Cerebellar nuclear complex (tissue), 1 donor: ENCODE measurements at places on chromosomes 13 and 19.

- no peak for DNase-seq
Measured at GRCh38 chr13:44040818-44041100, 161.1 kb downstream of the LACC1 start.

DNA sequence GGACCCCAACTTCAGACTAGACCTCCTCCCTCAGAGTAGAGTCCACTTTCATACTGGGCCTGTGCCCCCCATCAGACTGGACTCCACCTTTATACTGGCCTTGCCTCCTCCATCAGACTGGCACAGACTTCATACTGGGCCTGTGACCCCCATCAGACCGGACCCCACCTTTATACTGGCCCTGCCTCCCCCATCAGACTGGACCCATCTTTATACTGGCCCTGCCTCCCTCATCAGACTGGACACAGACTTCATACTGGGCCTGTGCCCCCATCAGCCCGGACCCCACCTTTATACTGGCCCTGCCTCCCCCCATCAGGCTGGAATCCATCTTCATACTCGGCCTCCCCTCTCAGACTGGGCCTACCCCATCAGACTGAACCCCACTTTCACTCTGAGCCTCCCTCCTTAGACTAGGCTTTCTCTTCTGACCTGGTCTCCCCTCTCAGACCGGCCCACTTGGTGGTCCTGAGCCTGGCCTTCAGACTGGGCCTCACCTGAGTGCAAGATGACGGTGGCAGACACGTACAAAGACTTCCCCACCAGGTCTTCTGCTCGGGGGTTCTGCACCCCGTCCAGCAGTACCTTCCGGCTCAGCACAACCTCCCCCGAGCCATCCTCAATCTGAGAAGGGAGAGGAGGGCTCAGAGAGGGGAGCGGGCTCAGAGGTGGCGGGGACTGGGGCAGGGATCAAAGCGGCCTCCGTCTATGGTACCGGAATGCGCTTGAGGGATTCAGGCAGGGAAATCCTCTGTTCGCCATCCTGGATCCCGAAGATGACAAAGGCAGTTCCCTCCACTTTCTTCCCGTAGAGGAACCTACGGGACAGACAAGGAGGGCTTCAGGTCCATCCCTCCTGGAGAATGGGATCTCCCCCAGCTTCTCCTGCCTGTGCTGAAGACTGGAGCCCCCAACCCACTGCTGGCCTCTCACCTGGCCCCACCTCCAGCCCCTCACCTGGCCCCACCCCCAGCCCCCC is 7.5 kb downstream of the C3 start:
- no peak for DNase-seq

DNA sequence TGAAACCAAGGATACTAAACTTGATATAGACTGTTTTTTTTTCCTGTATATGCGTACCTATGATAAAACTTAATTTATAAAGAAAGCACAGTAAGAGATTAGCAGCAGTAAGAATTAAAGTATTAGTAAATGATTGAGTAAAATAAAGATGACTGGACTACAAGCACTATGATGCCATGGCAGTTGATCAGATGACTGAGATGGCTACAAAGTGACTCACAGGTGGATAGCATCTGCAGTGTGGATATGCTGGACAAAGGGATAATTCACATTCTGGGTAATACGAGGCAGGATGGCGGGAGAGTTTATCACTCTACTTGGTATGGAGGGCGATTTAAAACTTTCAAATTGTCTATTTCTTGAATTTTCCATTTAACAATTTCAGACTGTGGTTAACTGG is 11.8 kb downstream of the HTR2A start:
- DNase-seq = no peak

DNA sequence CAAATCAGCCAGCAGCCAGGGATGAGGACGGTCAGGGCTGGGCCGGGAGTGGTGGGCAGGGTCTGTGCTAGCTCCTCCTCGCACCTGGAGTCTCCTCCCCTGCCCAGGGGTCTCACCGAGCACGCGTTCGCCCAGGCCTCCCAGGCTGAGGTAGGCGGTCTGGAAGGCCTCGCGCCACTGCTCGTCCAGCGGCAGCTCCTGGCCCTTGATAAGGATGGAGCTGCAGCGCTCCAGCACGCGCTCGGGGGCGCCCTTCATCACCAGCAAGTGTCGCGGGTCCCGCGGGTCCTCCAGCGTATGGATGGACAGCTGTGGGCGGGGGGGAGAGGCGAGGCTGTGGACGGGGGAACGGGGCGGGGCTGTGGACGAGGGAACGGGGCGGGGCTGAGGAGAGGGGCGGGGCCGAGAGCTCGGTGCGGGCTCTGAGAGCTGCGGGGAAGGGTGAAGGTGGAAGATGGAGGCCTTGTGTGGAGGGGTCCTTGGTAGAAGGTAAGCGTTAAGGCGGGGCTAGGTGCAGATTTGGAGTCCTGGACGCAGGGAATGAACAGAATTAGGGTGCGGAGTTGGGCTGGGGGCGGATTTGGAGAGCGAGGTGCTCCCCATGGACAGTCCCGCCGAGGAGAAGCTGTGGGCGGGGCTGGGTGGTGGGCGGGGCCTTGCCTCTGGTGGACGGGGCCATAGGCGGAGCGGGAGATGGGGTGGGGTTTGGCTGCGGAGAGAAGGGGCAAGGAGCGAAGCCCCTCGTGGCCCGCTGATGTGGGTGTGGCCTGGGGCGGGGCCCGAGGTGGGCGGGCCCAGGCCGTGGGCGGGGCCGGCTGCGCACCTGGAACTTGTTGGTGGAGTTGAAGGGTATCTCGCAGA is 5.7 kb downstream of the ATP4A start:
- DNase-seq = no peak

- DNase-seq = no peak
Measured at GRCh38 chr19:51473009-51473707, 5.2 kb upstream of the CEACAM18 start.

- DNase-seq = no peak
Measured at GRCh38 chr19:407511-408440, 1.2 kb downstream of the C2CD4C start.

GRCh38 chr13:112204346-112205327 is 137.7 kb downstream of the SOX1 start:
- no peak for DNase-seq

GRCh38 chr13:22039961-22040360 is 369.1 kb downstream of the FGF9 start:
- no peak for DNase-seq

DNA sequence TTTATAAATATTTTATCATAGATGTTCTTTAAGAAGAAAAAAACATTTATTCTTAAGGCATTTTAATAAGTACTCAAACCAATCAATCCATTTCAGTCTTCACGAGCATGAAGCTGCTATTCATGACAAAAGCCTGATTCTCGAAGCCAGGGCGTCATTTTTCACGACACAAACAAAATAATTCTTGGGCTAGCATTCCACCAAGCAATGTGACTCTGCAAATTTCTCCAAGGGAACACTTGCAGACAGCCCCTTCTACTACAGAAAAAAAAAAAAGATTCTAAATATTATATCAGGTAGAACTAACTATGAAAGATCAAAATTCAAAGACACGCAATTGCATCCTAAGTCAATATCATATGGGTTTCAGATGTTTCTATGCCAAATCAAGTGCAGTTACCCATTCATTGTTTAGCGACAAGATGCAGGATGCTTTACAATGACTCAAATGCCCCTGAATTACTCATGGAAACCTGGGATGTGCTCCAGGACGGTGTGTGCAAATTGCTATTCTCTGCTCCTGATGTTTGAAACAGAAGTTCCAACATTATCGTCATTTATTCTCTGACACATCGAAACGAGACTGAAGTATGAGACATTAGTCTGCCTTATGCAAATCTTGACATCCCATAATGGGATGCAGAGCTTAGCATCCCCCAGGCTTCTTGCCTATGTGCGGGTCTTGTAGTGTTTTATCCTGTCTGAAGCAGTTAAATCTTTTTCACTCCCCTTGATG is 517.7 kb downstream of the MYO16 start:
- no peak for DNase-seq

- DNase-seq = no peak
Measured at GRCh38 chr19:3548606-3549005, 8.8 kb downstream of the MFSD12 start.

GRCh38 chr19:18204394-18205199 is 755 bp upstream of the RAB3A start:
- no peak for DNase-seq

GRCh38 chr13:48097793-48098192 is 2.9 kb upstream of the MED4 start:
- no peak for DNase-seq

DNA sequence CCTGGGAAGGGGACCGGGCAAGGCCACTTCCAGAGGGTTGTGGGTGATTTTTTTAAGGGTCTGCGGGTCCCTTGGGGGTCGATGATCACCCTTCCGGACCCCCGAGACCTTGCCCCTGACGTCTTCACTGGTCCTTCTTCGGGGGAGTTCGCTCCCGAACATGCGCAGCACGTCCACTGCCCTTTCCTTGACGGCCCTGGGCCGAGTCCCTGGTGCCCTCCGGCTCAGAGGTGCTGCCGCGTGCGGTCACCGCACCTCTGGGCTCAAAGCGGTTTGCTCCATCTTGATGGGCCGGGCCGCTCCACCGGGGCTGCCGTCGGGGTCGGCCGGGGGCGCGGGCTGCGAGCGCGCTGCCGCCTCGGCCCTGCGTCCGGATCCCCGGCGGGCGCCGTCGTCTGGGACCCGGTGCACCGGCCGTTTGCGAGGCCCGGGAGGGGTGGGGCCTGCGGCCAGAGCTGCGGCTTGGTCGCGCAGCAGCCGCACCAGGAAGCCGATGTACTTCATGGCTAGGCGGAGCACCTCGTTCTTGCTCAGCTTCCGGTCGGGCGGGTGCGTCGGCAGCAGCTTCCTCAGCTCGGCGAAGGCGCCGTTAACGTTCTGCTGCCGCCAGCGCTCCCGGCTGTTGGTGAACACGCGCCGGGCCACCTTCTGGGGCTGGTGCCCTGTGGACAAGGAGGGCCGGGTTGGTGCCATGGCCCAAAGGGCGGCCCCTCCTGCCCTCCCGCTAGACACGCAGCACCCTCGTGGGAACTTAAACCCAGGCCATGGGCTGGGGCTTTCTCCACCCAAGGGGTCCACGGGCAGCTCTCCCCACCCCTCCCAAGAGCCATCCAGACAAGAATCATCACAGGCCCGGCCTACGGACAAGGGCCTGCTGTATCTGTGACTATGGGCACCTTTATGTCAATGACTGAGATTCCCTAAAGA is 3.3 kb downstream of the LYL1 start:
- no peak for DNase-seq

- DNase-seq = no peak
Measured at GRCh38 chr19:33379151-33379829, 5.8 kb downstream of the CEBPG start.

DNA sequence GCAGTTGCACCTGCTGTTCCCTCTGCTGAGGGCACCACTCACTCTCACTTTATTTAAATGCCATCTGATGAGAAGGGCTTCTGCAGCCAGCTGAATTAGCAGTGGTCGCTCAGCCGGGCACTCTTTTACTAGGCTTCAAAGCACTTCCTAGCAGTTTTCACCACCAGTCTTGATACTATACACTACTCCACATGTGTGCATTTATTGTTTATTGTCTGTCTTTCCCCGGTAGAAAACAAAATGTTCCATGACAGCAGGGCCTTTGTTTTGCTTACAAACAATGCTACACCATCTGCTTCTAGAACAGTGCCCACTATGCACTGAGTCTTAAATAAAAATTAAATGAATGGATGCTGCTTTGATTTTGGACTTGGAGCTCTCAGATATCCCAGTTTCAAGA is 404.9 kb downstream of the FGF14 start:
- DNase-seq = no peak

DNA sequence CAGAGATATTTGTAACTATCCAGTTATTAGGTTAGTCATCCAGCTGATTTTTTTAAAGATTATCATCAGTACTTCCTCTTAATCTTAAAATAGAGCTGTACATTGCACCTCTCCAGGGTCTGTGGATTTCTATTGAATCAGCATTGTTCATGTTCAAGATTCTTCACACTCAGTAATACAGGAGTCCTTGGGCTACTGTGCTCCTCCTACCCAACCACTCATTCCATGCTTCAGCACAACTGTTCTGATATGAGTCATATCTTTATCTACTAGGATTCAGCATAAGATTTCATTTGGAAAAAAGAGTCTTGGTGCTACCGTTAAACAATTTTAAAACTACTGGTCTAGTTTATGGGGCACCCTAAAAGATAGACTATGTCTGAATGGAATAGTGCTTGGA is 357.8 kb downstream of the DCT start:
- no peak for DNase-seq

GRCh38 chr13:77417897-77418296 is 91.0 kb upstream of the MYCBP2 start:
- DNase-seq = no peak

GRCh38 chr19:13717194-13717643 is 47.1 kb upstream of the MRI1 start:
- no peak for DNase-seq

DNA sequence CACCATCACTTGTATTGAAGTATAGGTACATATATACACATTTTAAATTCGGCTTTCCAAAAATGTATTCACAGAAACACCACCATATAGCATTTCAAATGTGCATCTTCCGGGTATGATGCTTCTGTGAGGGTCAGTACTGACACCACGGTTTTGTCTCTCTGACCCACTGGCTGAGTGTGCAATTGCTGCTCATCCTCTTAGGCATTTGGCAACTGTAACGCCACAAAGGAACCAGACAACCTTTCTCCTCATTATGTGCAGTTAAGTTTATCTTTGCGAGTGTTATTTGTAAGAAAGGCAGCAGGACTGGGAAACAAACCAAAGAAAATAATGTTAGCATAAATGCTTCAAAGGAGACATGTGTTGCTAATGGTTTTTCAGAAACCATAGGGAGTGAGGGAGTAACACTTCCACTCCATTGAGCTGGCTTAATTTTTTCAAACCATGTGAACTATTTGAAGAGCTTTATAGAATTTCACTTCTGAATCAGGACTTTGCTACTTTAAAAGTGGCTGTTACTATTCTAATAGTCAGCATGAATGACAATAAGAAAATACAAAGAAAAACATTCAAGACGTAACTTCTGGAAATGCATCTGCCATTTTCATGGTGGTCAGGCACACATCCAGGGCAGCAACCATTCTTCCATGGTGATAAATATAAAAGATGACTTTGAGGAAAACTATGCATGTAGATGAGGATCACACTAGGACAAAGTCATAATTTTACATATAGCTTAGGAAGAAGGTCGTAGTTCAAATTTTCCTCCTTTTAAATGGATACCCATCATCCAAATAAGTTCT is 423.3 kb downstream of the MZT1 start:
- DNase-seq = no peak

GRCh38 chr19:19361075-19361594 is 40.5 kb downstream of the MAU2 start:
- DNase-seq = no peak

- no peak for DNase-seq
Measured at GRCh38 chr13:34371108-34371507, 553.2 kb downstream of the RFC3 start.
